ENCODE measurements at places on chromosomes 16 and 17.
A peak's percentile ranks its signal among the peaks of the same experiment; 100 is the strongest.

GRCh38 chr17:57496382-57496781 lies 240.1 kb downstream of the MSI2 start:
- DNase-seq, result no peak

GRCh38 chr17:40175928-40176753 lies 1.1 kb upstream of the RAPGEFL1 start:
- DNase-seq, result no peak

DNA sequence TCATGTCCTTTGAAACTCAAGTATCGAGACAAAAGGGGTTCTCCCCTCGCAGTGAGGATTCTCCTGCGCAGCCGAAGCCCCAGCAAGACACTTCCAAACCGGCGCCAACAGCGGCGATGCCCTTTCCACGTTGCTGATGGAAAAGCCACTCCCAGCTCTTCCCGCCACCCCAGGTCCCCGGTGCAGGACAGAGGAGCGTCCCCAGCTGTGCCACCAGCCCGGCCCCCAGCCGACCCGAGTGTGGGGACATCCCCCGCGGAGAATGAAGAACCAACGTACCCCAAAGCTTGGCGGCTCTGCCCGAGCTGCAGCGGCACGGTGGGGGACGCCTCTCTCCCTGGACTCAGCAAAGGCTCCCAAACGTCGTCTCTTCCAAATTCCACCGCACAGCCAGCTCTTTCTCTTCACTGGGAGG lies 573 bp downstream of the CHST6 start:
- no peak for DNase-seq

DNA sequence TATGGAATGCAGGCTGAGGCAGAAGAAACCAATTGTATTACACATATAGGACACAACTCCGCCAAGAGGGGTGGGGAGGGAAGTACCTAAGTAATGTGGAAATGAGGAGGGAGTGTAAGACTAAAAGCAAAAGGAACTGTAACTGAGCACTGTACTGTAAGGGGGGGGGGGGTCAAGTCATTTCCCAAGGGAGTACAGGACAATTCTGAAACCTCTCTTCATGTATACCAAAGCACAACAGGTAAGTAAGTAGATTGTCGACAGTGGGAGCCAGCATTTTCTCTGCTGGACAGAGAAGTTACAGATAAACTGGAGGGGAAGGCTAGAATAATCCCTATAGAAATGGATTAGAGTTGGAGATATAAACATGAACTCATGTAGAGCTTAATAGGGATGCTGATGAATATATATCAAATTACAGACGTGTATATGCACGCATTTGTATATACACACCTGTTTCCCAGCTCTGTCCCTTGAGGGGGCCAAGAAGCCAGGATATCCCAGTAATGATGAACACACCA lies 6.4 kb downstream of the USP22 start:
- no peak for DNase-seq

DNA sequence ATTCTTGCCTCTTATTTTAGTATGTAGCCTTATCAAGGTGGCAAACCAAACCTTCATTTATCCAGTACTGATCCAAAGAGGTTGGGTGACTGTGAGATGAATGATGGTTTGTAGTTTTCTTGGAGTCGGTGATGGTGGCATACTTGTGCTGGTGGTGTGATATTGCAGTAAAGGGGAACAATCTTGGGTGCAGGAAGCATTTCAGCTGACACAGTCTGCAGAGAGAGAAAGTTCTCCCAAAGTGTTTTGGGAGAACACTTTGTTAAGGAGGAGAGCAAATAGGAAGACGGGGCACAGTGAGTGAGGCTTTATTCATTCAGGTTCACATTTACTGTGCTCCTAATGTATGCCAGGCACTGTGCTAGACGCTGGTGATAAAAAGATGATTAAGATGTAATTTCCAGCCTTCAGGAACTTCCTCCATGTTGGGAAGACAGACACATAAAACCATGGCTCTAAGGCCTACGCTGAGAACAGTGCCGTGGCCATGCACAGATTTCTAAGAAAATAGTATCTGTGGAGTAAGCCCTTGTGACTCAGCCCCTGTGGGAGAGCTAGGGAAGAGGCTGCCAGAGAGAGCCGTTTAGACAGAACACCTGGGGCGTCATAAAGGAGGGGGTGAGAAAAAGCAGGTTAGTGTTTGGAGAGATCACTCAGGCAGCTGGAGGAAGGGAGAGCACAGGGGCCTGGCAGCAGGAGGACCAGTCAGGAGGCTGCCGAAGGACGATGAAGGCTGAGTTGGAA lies 13.8 kb downstream of the HEATR3 start:
- DNase-seq, result no peak

DNA sequence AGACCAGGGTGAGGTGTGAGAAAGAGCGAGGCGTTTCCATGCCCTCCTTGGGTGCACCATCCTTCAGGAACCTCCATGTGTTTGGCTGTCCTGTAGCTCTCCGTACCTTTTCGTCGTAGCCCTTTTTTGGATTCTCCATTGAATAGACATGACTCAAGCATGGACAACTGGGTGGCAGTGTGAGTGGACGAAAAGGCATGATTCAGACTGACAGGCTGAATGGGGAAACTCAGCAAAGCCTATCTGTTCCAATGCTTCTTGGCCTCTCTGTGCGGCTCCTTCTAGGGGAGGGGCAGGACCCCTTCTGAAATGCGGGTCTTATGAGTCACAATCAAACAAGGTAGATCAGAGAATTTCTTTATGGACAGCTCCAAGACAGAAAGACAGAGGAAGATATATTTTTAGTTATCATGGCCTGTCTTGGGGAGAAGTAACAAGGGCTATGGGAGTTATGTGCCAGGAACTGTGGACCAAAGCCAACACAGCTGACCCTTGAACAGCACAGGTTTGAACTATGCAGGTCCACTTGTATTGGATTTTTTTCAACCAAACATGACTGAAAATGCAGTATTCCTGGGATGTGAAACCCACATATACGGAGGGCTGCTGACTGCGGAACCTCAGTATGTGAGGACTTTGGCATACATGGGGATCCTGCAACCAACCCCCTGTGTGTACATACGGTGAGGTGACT lies 22.9 kb downstream of the ADORA2B start:
- DNase-seq, result no peak

- no peak for DNase-seq
Observed at GRCh38 chr16:15493466-15494180, 59.2 kb downstream of the BMERB1 start.

DNA sequence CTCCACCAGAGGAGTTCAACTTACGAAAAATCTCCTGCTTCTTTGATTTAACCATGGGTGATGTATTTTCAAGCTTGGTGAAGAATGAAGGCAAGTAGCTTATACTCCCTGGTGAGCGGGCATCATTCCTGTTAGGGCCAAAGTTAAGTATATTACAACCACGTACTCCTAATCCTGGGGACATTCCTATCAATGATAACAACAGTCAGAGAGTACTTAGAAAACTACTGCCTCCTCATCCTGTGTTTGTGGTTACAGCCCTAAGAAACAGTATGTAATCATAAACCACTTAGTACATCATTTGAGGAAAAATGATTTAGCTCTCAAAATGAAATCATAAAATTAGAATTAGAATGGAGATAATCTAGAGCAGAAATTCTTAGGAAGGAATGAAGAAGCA lies 47.3 kb downstream of the TTC19 start:
- no peak for DNase-seq

- no peak for DNase-seq
Observed at GRCh38 chr17:71402661-71403141, 718.1 kb upstream of the SOX9 start.

- DNase-seq, result no peak
Observed at GRCh38 chr17:7807206-7807605, 26.8 kb upstream of the KDM6B start.

DNA sequence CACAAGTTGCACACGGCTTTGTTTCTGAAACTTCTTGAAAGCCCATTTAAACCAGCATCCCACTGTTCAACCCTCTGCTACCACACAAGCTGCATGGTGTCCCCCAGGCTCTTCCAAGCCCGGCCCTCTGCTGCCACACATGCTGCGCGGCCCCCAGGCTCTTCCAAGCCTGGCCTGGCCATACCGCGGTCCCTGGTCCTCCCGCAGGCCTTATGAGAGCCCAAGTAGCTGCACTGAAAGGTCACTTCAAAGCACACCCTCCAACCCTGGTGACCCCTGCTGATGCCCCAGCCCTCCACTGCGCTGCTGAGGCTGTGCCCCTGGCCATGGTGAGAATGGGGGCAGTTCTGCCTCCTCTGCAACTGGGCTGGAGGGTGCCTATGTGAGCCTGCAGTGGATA lies 25.9 kb upstream of the PVALEF start:
- no peak for DNase-seq

DNA sequence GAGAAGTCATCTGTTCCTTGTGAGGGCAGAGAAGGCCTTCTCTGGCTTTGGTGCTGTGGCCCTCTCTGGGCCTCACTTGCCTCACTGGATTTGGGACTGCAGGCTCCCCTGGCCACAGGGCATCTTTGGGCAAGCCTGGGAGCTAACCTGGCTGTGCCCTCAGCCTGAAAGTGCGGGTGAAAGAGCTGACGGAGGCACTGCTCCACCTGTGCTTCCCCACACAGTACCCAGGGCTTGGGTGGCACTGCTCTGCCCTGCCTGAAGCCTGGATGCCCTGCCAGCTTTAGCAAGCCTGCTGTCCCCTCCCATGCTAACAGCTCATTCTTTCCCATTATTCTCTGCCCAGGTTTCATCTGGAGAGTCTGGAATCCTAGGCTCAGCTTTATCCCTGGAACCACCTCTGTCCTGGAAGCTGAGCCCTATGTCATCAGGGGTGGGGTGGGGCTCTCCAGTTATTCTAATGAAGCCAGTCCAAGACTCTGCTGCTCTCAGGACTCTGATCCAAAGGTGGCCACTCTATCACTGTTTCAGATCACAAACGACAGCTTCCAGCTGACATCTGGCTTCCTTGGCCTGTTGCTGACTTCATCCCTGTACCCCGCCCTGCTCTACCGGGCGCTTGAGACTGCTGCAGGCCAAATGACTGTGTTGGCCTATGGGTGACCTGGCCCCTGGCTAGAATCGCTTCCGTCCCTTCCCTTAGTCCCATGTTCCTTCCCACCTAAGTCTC lies 29.3 kb downstream of the HIC1 start:
- no peak for DNase-seq

DNA sequence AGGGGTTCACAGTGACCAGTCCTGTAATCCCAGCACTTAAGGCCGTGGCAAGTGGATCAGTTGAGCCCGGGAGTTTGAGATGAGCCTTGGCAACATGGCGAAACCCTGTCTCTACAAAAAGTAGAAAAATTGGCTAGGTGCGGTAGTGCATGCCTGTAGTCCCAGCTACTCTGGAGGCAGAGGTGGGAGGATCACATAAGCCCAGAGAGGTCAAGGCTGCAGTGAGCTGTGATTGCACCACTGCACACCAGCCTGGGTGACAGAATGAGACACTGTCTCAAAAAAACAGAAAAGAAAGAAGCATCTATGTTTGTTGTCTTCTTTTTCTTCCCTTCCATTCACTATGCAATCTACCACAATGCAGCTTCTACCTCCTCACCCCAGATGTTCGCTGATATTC lies 151.9 kb upstream of the RBL2 start:
- no peak for DNase-seq

- peak; percentile 49 for DNase-seq
Observed at GRCh38 chr16:3150346-3151218, 15.8 kb downstream of the ZNF213 start.

GRCh38 chr16:6482696-6483468 lies 849.8 kb upstream of the RBFOX1 start:
- no peak for DNase-seq

DNA sequence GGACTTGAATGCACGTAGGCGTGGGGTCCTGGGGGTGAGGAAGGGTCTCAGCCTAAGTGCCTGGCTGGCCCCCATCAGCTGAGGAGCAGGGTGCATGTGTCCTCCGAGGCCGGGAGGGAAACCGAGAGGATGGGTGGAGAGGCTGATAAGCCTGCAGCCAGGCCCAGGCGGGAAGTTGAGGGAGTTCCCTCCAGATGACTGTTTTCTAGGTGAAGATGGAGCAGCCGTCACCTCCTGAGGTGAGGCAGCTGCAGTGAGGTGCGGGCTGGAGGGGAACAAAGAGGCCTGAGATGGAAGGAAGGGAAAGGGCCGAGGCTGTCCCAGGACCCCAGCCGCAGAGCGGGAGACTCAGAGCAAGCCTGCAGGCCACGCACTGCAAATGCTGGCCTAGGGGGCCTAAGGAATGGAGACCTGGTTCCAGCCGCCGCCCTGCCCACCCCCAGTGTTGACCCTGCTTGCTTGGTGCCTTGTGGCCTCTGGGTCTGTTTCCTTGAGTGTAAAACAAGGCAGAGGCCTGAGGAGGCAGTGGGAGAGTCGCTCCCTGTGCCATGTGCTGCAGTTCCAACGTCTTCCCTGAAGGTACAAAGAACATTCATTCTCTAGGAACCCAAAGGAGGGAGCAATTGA lies 3.0 kb downstream of the PECAM1 start:
- no peak for DNase-seq

DNA sequence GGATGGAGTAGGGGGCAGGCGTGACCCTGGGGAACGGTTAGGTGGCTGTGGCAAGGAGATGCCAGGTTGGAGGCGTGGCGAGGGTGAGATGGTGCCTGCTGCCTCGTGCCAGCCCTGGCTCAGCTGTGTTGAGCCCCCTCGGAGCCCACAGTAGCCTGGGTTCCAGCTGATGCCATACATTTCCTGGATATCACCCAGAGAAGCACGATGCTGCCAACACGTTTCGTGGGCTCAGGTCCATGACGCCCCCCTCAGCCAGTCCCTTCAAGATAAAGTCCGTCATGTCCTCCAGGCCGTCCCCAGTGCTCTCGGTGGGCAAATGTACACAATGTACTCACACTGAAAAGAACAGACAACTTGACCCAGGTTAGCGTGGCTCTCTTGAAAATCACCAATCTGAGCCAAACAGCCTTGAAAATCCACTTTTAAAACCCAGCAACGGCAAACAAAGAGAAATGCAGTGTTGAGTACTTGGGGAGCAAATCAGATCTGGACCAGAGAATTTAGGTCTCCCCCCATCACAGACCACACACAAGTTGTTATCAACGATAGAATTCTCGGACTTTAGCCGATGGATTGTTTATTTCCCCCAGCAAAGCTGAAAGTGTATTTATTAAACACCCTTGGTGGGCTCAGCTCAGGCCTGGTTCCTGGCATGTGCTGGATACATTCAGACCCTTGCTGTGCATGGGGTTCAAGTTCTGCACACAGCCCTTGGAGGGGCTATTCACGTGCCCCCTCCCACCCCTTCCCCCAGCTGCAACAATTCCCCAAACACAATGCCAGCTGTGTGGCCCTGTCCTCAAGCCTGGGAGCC lies 102.8 kb upstream of the PLCG2 start:
- DNase-seq, result no peak

- DNase-seq, result no peak
Observed at GRCh38 chr17:5619088-5619740, 34.9 kb upstream of the NLRP1 start.

GRCh38 chr16:9251026-9251425 lies 159.6 kb downstream of the HAPSTR1 start:
- no peak for DNase-seq

GRCh38 chr16:2078096-2078495 lies 30.3 kb downstream of the TSC2 start:
- no peak for DNase-seq

- no peak for DNase-seq
Observed at GRCh38 chr17:55964191-55964590, 189.1 kb upstream of the ANKFN1 start.

DNA sequence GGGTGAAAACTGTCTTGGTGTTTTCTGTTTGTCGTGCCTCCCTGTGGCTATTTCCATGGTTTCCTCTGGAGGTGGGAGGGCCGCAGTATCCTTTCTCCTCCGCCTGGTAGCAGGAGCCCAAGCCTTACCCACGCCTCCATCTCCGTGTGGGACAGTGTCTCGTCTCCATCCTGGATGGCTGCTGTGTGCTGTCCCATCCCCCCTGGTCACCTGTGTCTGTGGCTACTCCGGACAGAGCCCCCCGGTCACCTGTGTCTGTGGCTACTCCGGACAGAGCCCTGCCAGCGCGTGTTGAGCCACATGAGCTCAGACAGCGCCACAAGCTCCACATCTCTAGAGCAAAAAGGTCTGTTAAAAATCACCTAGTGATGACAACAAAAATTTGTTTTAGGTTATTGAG lies 198.2 kb upstream of the CHMP6 start:
- DNase-seq, result no peak

All from NCI-H1048 (cell line).